CD8-positive, alpha-beta memory T cell (primary cell): ENCODE measurements at places on chromosomes 4 and X. TPM values are rescaled to one million over a fixed set of nuclear protein-coding genes. Genes with fewer than 3 reads are reported as not detected.

GRCh38 chrX:48468247-48468671, 1.8 kb downstream of the SLC38A5 start:
- no peak for DNase-seq

Gene ADGRG2
- not detected for total RNA-seq

Gene SHROOM2
- total RNA-seq = not detected

Gene NAT8L
- 0.55 TPM for total RNA-seq
